CD8-positive, alpha-beta memory T cell (primary cell): ENCODE measurements at places on chromosomes 5 and 9. TPM values are rescaled to one million over a fixed set of nuclear protein-coding genes. Genes with fewer than 3 reads are reported as not detected.

The IFNA2 gene
- not detected for total RNA-seq

- peak; percentile 69 for DNase-seq
These were observed 40.0 kb downstream of the PIK3R1 start for GRCh38 chr5:68255305-68256120.

The WDR31 gene
- total RNA-seq: 1.9 TPM

The GPR150 gene
- total RNA-seq: 0.26 TPM

- DNase-seq: no peak
These were observed 2.8 kb upstream of the STOML2 start for GRCh38 chr9:35105571-35106342.

The GARIN3 gene
- total RNA-seq: 0.50 TPM

DNA sequence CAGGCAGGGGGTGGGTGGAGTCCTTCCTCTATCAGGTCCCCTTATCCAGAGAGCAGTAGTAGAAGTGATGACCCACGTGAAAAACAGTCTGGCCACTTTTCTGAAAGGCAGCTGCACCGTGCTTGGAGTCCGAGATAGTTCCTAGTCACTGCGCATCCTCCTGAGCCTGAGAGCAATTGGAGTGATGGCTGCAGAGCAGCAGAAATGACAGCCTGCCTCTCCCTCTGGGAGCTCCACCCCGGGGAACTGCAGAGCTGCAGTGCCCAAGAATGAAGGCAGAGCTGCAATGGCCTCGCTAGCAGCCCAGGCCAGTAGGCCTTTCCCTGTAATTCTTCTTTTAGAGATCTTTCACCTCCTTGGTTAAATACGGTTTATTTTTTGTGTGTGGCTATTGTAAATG lies 82.6 kb downstream of the CETN3 start:
- no peak for DNase-seq

DNA sequence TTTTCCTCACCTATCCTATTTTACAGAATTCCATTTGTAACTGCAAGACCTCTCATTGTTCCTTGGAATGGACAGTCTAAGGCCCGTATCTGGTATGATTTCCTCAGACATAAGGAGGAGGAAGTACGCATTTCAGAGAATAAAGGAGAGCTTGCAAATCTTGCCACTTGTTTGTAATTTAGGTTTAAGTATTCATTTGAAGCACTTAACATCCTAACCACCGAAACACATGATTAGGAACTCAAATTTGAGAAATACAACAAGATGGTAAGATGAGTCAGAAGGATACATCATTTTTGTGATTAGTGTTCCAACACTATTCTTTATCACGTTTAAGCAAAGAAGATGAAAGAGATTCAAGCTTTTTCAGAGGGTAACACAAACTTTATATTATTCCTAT lies 3.9 kb upstream of the ZCCHC9 start:
- no peak for DNase-seq

- no peak for DNase-seq
These were observed 33.2 kb downstream of the TNC start for GRCh38 chr9:115084709-115085108.

DNA sequence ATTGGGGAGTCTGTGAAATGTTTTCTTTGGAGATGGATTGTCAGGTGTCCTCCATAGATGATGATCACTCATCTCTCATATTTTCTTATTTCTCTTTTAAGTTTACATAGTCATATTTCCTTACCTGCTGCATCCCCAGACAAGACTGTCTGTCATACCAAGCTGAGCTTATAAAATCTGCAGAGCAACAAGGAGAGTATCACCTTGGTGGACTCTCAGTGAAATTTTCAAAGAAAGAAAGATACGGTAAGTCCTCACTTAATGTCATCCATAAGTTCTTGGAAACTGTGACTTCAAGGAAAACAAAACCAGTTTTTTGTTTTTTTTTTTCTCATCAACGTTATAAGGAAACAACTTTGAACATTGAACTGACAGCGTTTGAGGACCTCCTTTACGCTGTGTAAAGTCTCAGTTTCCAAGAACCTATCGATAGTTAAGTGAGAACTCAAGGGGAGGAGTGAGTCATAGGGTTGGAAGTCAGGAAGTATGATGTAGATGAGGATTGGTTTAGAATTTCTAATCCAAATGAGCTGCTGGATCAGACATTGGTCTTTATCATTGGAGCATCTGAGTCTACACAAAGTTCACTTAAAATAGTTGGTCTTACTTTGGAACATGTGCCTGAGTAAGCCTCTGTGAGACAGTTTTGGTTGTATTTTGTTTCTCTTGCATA lies 45.5 kb downstream of the SPIN1 start:
- DNase-seq: no peak

The SEMA4D gene
- total RNA-seq: 238 TPM

DNA sequence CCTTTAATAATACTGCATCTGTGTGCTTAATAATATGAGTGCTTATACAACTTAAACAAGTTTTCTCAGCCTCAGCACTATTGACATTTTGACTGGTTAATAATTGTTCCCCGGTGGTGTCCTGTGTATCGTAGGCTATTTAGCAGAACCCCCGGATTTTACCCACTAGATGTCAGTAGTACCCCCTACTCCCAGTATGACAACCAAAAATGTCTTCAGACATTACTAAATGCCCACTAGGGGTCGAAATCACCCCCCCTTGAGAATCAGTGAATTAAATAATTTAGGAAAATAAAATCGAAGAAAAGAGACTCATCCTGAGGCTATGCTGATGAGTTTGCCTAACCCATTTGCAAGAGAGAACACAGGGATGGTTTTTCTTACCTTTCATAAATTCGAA lies 166.3 kb downstream of the ATP10B start:
- no peak for DNase-seq

DNA sequence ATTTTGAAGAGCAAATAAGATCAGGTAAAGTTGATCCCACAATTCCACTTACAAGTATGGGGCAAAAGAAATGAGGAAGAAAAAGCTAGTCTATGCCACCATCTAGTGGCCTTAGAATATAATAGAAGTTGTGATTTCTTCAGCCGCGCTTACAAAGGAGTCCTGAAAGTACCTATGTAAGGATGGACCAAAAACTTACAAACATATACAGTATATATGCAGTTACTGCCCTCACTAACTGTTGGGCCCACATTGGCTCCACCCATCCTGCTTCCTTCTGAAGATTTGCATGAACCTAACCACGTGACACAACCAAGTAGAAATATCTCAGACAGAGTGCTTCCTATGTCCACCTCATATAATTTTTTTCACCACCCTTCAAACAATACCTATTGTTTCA lies 11.7 kb upstream of the OR13D1 start:
- peak; percentile 3 for DNase-seq

GRCh38 chr5:61277190-61277589 lies 54.9 kb upstream of the ZSWIM6 start:
- DNase-seq: no peak

DNA sequence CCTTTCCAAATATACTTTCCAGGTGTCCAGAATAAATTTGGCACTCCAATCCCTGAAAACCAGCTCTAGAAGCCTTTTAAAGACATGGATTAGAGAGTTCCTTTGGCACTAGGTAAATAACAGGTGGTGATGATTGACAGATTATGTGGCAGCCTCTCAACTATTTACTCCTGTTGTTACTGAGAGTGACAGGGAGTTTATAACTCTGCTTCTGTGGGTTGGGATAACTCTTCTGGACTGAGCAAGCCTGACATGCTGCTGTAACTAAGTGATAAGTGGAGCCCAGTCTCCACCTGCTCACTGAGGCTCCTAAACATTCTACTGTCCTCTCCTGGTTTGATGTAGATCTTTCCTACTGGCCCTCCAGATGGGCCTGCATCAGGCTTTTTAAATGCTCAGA lies 693.2 kb upstream of the FTMT start:
- no peak for DNase-seq

- no peak for DNase-seq
These were observed 29.1 kb upstream of the MEIKIN start for GRCh38 chr5:131974622-131974955.

GRCh38 chr9:84708400-84708799 lies 38.9 kb downstream of the NTRK2 start:
- DNase-seq: no peak

GRCh38 chr5:45110399-45110798 lies 301.7 kb downstream of the MRPS30 start:
- DNase-seq: no peak

DNA sequence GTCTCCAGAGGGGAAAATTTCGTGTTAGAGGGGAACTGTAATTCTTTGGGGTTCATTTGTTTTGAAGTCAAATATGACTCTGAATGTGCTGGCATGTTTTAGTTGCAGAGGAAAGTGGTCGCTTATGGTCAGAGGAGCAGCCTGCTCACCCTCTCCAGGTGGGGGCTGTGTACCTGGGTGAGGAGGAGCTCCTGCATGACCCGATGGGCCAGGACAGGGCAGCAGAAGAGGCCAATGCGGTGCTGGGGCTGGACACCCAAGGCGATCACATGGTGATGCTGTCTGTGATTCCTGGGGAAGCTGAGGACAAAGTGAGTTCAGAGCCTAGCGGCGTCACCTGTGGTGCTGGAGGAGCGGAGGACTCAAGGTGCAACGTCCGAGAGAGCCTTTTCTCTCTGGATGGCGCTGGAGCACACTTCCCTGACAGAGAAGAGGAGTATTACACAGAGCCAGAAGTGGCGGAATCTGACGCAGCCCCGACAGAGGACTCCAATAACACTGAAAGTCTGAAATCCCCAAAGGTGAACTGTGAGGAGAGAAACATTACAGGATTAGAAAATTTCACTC lies 13.5 kb downstream of the TXNDC15 start:
- DNase-seq: no peak

The CYSRT1 gene
- 0.66 TPM for total RNA-seq

The SLC6A18 gene
- total RNA-seq: not detected

The OR2V2 gene
- not detected for total RNA-seq

The INSL4 gene
- total RNA-seq: not detected

- no peak for DNase-seq
These were observed 47.9 kb upstream of the FKTN start for GRCh38 chr9:105510024-105510423.

The PCDHGA4 gene
- total RNA-seq: 0.16 TPM

The TAF11L5 gene
- total RNA-seq: not detected

- no peak for DNase-seq
These were observed 30.4 kb upstream of the FABP6 start for GRCh38 chr5:160198841-160199409.

DNA sequence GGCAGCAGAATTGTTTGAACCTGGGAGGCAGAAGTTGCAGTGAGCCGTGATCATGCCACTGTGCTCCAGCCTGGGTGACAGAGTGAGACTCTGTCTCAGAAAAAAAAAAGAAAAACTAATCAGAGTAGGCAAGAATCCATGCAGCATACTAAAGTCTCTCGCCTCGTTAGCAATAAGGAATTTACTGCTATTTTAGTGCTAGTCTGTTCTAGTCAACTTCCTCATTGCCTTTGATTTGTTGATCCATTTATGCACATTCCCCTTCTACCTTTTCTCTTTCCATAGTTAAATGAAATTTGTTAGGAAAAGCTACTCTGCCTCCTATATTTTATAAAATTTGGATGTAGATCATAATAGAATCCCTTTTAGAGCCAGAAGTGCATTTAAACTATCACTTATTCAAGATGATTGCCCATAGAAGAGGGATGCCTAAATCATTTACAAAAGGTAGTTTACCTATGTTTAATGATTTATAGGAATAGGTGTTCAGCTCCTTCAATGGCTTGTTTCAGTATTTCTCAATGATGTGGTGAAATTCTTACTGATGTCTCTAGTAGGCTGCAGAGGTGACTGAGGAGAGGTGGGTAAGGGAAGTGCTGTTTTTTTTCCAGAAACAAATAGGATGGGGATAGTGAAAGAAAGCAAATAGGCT lies 1.9 kb downstream of the LRRC19 start:
- no peak for DNase-seq

The PLPPR1 gene
- total RNA-seq: not detected

The C9orf50 gene
- total RNA-seq: not detected

The SLC31A1 gene
- 13.7 TPM for total RNA-seq

DNA sequence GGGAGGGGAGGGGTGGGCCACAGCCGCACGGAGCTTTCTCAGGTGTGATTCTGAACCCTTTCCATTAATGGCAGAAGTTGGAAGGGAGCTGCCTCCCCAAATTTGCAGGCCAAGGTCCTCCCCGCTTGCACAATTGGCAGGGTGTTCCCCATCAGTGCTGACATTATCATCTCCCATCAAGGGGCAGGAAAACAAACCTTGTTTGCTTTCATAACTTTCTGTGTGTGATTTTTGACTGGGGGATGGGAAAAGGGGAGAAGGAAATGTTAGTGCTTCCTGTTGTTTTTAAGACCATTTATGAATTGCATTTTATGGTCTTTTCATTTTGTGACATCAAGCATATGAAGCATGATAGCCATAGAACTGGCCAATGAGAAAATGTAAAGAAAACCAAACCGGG lies 242.2 kb downstream of the GOLPH3 start:
- no peak for DNase-seq

The LRRC70 gene
- 0.60 TPM for total RNA-seq

The OR1J2 gene
- not detected for total RNA-seq

The AIF1L gene
- 0.27 TPM for total RNA-seq

GRCh38 chr5:180640611-180640860 lies 8.9 kb downstream of the FLT4 start:
- DNase-seq: peak; percentile 26

The C1QTNF3 gene
- total RNA-seq: 1.4 TPM
